ENCODE measurements at places on chromosomes 1 and 21.
A peak's percentile ranks its signal among the peaks of the same experiment; 100 is the strongest.

- DNase-seq, result no peak
Measured at GRCh38 chr1:212814537-212815334, 23.0 kb downstream of the TATDN3 start.

- no peak for DNase-seq
Measured at GRCh38 chr1:107965110-107965991, at the start of gene VAV3. TSS of gene VAV3 (minus strand) at chr1:107965180. CDS start at chr1:107964869, 311 bp downstream.

DNA sequence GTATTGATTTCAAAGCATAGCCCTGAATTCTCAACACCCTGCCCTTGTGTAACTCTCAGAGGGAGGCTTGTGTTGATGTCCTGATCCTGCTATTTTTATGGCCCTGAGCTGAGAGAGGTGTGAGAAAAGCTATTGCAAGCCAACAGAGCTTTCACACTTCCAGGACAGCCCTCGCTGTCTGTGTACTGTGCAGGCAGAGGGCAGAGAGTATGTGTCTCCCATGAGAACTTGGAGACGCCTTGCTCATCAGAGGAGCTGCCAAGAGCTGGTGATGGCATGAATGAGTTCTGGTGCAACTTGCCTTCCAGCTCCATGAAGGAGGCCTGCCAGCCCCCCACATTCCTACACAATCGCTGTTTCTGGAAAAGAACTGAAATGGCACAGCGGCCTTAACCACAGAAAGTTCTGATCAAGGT is 144.1 kb upstream of the AJAP1 start:
- DNase-seq, result no peak

GRCh38 chr1:61776091-61776490 is 33.8 kb downstream of the PATJ start:
- peak; percentile 38 for DNase-seq

DNA sequence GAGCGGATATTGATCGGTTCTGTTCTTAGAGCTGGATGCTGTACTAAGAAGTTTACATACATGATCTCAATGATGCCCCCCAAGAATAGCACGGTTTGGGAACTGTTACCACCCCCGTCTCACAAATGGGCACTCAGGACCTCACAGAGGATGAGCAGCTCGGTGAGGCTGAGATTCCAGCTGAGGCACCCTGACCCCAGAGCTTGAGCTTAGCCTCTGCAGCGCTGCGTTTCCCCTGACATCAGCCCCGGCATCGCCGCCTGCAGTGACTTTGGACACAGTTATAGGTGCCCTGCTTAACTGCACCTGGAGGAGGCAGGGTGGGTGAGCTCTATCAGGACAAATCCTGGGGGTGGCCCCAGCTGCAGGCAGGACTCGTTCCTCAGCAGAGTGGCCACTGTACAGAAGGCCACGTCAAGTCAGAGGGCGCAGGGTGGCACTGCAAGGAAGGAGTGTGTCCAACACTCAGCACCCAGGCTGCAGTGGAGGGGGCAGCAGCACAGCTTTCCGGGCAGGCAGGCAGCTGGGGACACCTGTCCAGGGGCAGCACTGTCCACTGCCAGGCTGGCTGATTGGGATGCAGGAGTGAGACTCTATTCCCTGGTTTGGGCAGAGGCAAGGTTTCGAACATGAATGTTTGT is 65.8 kb upstream of the ABCG1 start:
- no peak for DNase-seq

GRCh38 chr1:8517661-8518489 is 200.0 kb downstream of the SLC45A1 start:
- no peak for DNase-seq

GRCh38 chr1:40877698-40878097 is 15.5 kb upstream of the CITED4 start:
- DNase-seq, result peak; percentile 67

- DNase-seq, result no peak
Measured at GRCh38 chr1:214058076-214058475, 70.3 kb downstream of the PROX1 start.

- DNase-seq, result no peak
Measured at GRCh38 chr1:48810740-48811139, 34.0 kb upstream of the BEND5 start.

DNA sequence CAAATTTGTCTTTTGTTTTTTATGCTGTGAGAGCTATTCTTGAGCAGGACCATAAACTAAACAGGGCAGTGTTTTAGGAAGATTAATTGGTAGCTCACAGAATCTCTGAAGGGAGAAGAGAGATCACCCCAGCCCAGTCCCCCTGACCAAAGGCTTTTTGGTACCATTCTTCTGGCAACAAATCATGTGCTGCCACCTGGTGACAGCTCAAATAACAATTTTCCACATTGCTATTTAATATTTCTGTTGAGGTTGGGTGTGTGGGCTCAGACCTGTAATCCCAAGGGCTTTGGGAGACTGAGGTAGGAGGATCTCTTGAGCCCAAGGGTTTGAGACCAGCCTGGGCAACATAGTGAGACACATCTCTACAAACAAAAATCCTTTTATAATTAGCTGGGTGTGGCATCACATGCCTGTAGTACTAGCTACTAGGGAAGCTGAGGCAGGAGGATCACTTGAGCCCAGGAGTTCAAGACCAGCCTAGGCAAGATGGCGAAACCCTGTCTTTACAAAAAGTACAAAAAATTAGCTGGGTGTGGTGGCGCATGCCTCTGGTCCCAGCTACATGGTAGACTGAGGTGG is 2.2 kb upstream of the TESK2 start:
- DNase-seq, result peak; percentile 48

- DNase-seq, result no peak
Measured at GRCh38 chr1:26045722-26046245, at the start of gene SLC30A2. TSS of gene SLC30A2 (minus strand) at chr1:26046118. CDS start at chr1:26045896, 222 bp downstream.

DNA sequence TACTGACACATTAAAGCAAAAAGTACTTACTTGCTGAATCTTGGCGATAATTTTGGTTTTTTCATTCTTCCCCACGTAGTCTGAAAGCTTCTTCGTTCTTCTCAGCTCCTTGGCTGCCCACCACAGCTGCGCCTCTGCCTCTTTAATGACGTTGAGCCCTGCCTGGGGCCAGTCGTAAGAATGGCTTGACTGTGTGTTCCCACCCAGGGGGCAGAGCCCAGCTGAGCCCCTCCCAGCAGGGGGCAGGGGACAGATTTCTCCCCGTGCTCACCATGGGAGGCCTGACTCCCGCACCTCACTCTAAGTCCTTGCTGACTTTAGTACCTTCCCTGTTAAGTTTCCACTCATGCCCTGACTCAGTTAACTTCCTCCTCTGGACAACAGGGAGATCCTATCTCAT is 9.0 kb downstream of the CFAP298 start:
- DNase-seq, result no peak

GRCh38 chr1:21821385-21822019 is 9.4 kb downstream of the LDLRAD2 start:
- DNase-seq, result no peak

- no peak for DNase-seq
Measured at GRCh38 chr1:226754097-226754496, 15.0 kb upstream of the ITPKB start.

All from NCI-H2107 (cell line).